ENCODE measurements at places on chromosomes 3 and 15. TPM values are rescaled to one million over a fixed set of nuclear protein-coding genes. Genes with fewer than 3 reads are reported as not detected.

Gene TM6SF1
- 4.2 TPM for total RNA-seq

Gene MYL3
- not detected for total RNA-seq

Gene SLC25A26
- 17.4 TPM for total RNA-seq

Gene HMG20A
- 20.1 TPM for total RNA-seq

Gene ADAMTS17
- 0.30 TPM for total RNA-seq

Gene FAM81A
- 0.50 TPM for total RNA-seq

Gene GPR62
- total RNA-seq, result 0.15 TPM
